8988T (cell line): ENCODE measurements at places on chromosomes 5 and 9.

DNA sequence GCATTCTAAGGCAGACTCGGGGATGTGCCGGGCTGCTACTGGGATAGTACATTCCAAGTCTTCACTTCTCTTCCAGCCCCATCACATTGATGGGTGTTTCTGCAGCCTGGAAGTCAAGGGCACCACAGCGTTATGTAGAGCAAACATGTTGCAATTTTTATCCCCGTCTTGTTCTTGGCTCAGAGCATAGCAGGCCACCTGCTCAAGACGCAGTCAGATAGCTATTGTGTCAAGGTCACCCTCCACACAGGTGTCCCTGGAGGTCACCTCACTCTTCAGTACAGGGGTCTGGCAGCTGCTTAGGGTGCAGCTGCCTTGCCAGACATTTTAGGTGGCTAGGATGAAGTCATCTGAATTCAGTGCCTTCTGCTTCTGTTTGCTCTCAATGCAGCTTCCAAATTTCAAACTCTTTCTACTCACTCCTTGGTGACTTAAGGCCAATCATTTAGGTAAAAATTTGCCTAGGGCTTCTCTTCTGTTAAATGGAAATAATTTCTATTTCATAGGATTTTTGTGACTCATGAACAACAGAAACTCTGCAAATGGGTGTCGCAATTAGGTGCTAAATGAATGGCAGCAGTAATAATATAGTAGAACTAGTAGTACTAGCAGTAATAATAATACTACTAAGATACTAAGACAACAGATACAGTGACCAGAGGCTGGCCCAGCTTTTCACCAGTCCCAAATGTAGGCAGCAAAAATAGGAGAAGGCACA, 24.3 kb downstream of the KCNV2 start:
- no peak for DNase-seq

GRCh38 chr5:75260708-75261107, 24.0 kb upstream of the ANKRD31 start:
- no peak for DNase-seq

DNA sequence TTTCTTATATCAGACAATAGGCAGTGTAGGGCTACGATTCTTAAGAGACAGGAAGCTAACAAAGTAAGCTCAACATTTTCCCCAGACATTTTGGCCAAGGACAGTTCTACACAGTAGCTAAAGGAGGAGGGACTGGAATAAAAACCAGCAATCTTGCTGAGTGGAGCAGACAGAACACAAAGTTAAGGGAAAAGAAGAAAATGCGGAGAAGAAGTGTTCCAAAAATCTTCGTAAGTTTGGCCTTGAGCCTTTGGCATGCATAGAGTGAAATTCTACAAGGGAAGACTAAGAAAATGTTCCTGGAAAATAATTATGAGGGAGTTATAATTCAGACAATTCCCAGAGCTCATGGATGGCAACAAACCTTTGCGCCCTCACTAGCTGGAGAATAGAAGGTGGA, 748.0 kb upstream of the CTNND2 start:
- DNase-seq = no peak

DNA sequence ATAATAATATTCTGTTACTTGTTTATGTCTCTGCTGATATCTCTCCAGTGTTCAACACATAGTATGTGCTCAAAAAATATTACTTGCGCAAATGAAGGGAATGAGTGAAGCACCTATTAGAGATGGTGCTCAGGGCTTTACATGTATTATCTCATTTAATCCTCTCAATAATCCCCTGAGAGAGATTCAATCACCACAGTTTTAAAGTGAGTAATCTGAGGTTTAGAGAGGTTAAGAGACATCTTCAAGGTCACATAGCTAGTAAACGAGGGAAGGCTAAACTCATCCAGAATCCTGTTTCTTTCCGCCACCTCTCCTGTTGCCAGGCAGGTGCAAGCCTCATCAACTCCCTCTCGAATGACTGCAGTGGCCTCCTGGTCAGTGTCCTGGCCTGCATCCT, 82.0 kb downstream of the UGCG start:
- no peak for DNase-seq

- no peak for DNase-seq
Observed at GRCh38 chr9:35717132-35717870, 14.7 kb downstream of the TLN1 start.

DNA sequence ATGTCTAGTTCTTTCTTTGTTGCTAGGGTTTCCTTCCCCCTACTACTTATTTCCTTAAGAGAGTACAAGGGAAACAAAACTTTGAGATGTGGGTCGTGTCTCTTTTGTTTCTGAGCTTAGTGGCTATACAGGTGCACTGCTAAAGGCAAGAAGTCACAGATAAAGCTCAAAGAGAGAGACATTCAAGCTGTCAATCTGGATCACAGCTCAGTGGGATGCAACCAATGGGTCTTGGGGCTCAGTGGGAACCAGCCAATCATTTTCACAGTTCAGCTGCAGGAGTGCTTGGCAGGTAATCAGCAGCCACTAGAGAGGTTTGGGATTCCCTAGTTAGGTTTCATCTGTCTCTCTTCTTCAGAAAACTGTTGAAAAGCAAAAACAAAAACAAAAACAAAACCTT, 135.4 kb upstream of the SGCD start:
- no peak for DNase-seq

DNA sequence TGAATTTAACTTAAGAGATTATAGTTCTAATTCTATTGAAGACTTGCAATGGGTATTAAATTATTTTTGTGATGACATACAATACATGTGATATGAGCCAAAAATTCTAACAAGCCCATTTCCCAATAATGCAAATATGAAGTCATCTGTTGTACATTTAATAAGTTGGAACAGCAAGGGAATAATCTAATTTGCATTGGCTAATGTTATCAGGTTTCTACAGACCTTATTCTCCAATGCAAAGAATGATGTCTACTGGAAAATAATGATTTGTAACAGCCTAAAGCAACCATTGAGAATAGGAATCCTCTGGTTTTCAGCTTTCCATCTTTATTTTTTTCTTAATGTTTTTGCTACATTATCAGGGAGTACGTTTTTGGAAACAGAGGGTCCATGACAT, 89.1 kb upstream of the MINAR2 start:
- no peak for DNase-seq

DNA sequence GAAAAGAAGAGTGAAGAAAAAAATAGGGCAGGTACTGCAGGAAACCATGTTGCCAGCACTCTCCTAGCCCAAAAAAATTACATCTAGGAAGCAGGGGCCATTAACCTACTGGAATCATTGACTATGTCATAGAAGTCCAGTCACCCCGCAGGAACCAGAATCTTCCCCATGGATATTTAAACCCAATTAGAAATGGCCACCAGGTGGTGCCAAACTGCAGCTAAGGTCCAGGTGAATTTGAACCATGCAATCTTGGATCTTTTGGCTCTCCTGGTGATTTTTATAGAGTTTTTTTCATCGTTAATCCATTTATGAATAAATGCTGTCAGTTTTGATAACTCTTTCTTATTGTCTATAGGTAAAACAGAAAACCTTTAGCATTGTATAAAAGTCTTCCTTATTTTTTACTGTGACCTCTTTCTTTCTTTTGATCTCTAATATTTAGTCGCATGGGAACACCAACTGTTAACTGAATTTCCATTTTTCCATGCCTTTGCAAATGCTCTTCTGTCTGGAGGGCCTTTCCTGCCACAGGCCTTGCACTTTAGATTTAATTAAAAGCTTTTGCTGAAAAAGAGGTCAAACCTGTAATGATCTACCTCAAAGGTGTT, 147.5 kb upstream of the FGF10 start:
- no peak for DNase-seq

GRCh38 chr5:58087123-58087522, 372.8 kb downstream of the PLK2 start:
- no peak for DNase-seq

DNA sequence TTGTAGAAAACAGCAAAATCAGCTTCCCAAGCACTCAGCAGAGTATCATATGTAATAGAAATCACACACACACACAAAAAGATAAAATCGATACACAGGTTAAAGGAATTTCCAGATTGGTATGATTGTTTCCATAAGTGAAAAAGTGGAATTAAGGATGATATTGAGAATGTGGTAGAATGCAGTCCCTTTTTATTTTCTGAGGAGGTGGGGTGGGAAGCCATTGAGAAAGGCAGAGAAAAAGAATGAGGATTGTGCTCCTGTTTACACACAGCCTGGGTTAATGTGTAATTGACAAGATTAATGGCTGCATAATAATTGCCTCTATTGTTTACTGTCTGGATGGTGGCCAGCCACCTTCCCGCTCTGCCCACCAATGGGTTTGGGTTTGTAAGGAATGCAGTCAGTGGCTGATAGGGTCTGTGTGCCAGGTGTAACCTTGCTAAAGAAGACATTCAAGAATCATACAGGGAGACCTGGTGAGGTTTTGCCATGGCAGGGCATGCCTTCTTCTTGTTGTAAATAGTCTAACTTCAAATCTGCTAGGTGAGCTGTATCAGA, 177.2 kb upstream of the MAP3K1 start:
- DNase-seq = no peak

- no peak for DNase-seq
Observed at GRCh38 chr9:138066049-138066448, 188.5 kb downstream of the CACNA1B start.

DNA sequence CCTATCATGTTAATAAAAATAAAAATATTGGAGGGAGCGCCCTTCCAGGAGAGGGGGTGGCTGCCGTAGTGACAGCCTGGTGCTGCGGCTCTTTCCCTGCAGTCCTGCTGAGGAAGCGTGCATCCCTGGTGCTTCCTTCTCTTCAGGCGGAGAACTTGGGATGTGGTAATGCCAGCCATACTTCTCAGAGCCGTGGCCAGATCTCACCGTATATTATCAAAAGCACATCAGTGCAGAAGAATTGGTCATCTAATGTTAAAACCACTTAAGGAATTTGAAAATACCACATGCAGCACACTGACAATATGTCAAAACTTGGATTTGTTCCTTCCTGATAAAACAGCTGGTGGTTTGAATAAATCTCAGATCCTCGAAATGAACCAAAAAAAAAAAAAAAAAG, 17.7 kb downstream of the C9orf40 start:
- no peak for DNase-seq

GRCh38 chr9:115109486-115109885, 8.5 kb downstream of the TNC start:
- no peak for DNase-seq

DNA sequence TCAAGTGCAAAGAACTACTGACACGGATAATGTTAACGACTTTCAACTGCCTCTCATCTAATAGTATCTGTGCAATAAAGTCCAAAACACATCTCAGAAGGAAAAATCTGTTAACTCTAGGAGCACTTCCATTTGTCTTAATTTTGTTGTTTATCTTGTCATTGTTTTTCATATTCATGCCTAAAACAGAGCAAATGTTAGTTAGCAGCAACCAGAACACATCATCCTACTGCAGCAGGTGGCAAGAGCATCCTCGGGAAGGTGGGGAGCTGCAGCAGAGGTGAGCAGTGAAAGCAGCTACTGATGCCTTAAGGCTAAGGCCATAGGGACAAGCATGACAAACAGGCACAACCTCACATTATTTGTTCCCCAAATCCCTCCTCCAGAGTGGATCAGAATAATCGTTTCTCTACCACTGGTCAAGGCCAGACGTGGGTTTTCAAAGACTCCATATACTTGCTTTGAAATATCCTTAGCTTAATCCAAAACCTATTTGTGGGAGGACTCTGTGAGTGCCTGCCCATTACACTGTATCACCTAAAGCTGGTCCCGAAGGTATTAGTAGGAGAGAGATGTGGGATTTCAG, 1.0 kb downstream of the HMGCS1 start:
- DNase-seq = no peak

DNA sequence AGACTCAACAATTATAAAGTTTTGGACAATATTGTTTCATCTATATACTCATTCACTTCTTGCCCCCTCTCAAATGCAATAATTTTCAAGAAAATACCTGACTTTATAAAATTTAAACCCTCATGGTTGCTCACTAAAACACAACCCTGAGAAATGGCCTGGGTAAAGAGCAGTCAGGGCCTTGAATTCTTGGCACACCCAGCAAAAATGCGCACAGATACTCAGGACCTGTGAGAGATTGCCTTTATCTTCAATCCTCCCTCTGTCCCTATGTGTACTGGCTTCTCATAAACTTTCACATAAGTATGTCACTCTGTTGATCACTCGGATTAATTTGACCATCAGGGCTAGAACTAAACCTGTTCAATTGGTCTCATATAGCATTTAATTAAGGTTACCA, 12.8 kb upstream of the ACO1 start:
- no peak for DNase-seq

DNA sequence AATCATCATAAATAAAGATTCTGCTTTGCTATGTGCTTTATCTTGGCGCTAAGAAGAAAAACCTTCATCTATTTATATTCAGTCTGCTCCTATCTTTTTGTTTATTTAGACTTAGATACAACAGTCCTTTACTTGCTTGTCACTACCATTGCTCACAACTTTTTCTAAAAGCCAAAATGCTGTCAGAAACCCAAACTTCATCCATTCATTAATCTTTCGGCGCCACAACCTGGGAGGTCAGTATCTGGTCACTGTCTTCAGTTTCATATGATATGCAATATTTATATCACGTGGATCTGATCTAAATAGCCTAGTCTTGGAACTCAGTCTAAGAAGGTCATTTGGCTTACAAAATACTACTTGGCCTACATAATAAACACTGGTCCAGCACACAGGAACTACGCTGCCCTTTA, 159.3 kb upstream of the TARS1 start:
- DNase-seq = no peak

DNA sequence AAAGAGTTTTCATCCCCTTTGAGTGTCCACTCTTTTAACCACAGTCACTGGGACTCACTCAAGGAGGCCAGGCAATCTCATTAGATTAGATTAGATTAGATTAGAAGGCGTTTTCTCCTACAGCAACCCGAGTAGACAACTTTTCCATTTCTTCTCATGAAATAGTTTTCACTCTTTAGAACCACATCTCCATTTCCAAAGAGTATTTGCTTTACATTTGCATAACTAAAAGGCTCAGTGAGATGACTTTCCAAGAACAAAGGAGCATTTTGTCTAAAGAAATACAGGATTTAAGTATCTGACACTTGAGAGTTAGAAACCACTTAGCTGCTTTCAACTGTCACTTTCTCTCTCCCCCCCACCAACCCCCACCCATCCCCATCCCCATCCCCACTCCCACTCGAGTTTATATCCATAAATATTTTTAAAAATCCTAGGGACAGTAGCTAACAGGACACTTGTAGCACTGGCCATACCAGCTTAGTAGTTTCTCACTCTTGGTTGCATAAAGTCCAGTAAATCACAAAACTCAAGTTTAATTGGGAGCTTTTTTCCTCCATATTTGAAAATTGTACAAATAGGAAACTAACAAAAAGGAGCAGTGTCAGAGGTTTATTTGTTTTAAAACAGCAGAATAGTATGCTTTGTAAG, 2202.9 kb upstream of the WWC1 start:
- no peak for DNase-seq

DNA sequence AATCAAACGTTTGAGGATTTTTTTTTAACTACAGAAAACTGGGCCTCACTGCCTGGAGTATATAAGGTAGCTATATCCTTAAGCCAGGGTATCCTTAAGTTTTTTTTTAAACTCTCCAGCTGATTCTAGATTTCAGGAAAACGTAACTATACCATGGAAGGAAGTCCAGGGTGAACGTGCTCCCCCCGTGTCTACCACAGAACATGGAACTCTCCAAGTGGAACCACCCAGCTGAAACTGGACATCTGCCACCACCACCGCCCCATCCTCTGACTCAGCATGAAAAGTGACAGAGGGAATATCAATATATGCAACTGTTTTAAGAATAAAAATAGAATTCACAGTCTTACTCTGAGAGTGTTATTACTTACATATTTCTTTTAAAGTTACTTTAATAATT, 61.3 kb downstream of the DROSHA start:
- no peak for DNase-seq

GRCh38 chr5:172999372-172999973, 15.9 kb downstream of the ATP6V0E1 start:
- DNase-seq = no peak

- no peak for DNase-seq
Observed at GRCh38 chr5:103021314-103021713, 98.6 kb downstream of the GIN1 start.
